Fibroblast of skin of abdomen (primary cell): ENCODE measurements at places on chromosomes 16 and 17.

- DNase-seq, result peak; percentile 86
Measured at GRCh38 chr17:37483311-37484039, 6.2 kb upstream of the DUSP14 start.

GRCh38 chr16:80231121-80231520 lies 309.7 kb upstream of the DYNLRB2 start:
- DNase-seq, result peak; percentile 9

- no peak for DNase-seq
Measured at GRCh38 chr16:11401161-11402050, 56.1 kb downstream of the RMI2 start.

DNA sequence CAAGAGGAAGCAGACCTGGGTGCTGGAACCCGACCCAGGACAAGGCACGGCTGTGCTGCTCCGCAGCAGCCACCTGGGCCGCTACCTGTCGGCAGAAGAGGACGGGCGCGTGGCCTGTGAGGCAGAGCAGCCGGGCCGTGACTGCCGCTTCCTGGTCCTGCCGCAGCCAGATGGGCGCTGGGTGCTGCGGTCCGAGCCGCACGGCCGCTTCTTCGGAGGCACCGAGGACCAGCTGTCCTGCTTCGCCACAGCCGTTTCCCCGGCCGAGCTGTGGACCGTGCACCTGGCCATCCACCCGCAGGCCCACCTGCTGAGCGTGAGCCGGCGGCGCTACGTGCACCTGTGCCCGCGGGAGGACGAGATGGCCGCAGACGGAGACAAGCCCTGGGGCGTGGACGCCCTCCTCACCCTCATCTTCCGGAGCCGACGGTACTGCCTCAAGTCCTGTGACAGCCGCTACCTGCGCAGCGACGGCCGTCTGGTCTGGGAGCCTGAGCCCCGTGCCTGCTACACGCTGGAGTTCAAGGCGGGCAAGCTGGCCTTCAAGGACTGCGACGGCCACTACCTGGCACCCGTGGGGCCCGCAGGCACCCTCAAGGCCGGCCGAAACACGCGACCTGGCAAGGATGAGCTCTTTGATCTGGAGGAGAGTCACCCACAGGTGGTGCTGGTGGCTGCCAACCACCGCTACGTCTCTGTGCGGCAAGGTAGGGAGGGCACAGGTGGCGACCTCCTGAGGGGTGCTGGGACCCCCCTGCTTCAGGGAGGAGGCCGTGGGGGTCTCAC lies 667 bp downstream of the FSCN2 start:
- DNase-seq, result no peak

- no peak for DNase-seq
Measured at GRCh38 chr16:61681673-61682072, 354.6 kb downstream of the CDH8 start.

GRCh38 chr16:70679671-70680494 lies 6.0 kb downstream of the MTSS2 start:
- DNase-seq, result peak; percentile 23

DNA sequence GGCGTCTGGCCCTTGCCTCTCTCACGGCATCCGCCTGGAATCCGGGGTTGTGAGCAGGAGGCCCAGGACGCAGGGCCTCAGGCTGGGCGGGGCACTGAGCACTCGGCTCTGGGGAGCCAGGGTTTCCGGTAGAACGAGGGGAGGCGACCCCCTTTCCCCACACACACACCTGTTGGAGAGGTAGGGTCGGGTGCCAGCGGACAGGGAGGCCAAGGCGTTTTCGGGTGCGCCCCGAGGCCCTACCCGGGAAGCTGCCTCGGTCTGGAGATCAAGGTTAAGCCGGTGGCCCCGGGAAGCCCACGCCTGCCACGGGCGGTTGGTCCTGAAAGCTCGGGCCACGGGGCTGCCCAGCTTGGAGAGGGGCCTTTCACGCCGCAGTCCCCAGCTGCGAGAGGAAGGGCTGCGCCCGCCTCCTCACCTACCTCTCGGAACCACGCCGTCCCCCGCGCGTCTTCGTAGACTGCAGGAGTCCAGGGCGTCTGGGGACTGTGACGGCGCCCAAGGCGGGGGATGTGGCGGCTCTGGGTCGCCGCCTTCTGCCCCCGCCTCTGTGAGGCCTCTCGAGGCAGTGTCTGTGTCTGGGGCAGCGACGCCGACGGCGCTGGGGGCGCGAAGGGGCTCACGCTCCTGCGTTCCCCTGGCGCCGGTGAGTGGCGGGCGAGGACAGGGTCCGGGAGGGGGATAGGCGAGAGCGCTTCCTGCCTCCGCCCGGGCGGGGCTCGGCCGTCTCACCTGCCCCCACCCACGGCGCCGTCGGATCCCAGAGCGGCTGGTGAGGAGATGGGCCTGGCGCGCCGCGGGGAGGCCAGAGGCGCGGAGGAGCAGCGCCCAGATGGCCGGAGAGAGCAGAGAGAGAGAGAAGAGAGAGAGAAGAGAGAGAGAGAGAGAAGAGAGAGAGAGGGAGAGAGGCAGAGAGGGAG lies 20.3 kb upstream of the HOXB9 start:
- DNase-seq, result no peak

DNA sequence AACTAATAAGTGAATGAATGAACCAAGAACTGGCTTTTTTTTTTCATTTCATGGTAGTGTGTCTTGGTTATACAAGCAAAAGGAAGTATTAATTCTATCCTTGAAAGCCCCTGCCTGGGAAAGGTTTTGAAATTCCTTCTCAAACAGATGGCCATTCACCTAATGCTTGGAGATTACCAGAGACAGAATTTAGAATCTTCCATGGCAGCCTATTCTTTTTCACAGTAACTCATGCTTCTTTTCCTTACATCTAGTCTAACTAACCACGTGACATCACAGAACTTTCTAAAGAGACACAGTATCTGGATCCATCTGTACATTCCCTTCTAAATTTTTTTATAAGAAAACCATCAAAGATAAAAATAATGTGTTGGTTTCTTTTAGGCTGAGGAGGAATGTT lies 151.6 kb downstream of the FTO start:
- DNase-seq, result peak; percentile 20

DNA sequence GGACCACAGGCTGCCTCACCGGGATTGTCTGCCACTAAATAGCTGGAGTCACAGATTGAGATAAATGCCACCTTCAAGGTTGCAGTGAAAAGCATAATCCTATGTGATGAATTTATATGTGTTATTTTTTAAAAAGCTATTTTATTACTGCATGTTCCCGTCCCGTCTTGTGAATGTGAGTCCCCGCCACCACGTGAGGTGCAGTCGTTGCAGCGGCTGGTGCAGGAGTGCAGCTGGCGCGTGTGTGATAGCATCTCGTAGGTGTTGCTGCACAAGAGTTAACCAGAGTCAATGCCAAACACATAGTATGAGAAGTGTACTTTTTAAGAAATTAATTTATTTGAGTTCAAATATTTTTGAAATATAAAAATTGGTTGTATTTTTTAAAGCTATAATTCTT lies 12.5 kb downstream of the SMCR8 start:
- no peak for DNase-seq

- no peak for DNase-seq
Measured at GRCh38 chr17:1532836-1533602, 16.6 kb upstream of the INPP5K start.

DNA sequence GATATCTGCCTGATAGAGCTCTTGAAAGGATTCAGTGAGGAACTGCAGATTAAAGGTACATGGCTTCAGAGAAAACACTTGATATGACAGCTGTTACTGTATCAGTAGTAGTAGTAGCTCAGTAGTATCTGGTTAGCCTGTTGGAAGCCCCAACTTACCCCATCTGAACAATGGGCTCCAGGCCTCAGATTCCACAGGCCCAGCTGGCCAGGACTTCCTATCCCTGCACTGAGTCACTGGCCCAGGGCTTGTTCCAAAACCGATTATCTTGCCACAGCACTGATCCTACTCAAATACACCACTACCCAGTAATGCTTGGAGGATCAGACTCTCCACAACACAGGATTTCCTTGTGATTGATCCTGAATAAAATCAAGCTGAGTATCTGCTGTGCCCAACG lies 32.6 kb downstream of the DCUN1D3 start:
- no peak for DNase-seq

- DNase-seq, result no peak
Measured at GRCh38 chr17:81821147-81821546, 11.9 kb downstream of the MCRIP1 start.

- DNase-seq, result peak; percentile 67
Measured at GRCh38 chr17:73304971-73305812, 6.6 kb downstream of the CDC42EP4 start.

DNA sequence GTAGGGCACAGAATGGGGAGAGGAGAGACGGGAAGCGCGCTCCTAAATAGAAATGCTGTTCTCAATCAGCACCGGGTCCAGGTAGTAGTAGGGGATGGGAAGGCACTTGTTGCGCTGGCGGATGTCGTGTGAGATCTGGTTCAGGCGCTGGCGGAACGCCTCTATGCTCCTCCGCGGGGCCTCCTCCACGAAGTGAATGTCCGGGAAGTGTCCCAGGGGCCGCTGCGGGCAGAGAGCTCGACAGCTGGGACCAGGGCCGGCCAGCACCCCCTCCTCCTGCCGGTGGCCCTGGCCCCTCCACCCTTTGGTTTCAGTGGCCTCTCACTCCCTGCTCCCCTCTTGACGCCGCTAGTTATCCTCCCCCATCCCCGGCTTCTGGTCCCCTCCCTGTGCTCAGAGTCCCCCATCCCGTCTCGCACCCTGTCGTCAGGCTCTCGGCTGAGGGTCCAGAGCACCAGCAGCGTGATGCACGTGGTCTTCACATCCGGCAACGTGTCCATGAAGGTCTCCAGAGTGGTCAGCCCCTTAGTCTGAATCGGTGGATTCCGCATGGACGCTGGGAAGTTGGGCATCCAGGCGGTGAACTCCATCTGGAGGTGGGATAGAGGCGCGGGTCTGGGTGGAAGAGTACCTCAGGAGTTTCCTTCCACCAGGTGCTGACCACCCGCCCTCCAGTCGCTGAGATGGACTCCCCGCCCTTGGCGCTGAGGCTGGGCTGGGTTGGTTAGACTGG lies 14.6 kb downstream of the ALOX12B start:
- no peak for DNase-seq

- no peak for DNase-seq
Measured at GRCh38 chr17:33109336-33110072, 117.9 kb downstream of the SPACA3 start.

DNA sequence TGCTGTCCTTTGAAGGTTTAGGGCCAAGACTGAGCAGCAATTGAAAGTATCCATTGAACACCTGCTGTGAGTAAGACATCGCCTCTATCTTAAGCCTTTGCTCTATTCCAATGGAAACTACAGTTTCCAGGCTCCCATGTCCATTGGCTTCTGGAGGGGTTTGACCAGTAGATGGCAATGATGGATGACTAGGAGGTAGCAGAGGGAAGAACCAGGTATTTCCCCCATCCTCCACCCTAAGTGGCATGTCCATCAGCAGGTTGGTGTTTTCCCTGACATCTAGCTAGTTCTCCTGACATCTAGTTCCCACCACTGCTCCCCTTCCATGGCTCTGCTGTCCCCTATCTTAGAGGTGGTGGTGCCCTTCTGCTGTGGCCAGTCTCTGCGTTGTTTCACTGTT lies 58.7 kb downstream of the CENPV start:
- no peak for DNase-seq

GRCh38 chr17:79026376-79027273 lies 2.7 kb downstream of the C1QTNF1 start:
- DNase-seq, result peak; percentile 70

DNA sequence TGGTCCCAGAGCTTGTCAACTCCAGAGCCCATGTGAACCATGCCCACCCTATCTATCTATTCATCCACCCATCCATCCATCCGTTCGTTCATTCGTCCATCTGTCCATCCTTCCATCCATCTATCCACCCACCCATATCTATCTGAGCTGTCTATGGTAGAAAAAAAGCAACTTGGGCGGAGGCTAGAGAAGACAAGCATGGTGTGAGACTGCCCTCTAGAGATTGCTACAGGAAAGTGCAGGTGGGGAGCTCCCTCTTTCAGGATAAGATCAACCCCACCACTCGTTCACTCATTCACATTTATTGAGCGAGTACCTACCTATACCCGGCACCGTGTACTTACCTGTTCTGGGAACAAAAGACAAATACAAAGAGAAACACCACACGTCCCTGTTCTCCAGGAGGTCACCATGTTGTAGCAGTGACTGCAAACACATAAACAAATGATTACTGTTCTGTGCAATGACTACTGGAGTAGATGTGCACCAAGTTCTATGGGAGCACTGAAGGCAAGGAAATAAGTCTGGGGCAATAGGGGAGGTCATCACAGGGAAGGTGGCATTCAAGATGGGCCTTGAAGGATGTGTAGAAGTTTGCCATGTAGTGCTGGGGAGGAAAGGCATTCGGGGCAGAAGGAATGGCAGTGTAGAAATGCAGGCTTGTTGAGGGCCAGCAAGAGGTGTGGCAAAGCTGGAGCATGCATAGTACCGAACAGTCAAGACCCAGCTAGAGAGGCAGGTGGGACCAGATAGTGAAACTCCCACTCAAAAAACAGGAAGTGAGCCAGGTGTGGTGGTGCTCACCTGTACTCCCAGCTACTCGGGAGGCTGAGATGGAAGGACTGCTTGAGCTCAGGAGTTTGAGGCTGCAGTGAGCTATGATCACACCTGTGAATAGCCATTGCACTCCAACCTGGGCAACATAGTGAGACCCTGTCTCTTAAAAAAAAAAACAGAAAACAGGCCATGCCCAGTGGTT lies 13.4 kb upstream of the ATP5MC1 start:
- peak; percentile 57 for DNase-seq

DNA sequence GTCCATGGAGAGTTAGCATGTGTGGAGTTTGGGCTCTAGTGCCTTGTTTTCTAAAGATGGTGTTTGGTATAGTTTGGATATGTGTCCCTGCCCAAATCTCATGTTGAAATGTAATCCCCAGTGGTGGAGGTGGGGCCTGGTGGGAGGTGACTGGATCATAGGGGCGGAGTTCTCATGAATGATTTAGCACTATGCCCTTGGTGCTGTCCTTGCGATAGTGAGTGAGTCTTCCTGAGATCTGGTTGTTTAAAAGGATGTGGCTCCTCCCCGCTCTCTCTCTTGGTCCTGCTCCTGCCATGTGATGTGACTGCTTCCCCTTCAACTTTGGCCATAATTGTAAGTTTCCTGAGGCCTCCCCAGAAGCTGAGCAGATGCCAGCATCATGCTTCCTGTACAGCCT lies 8.9 kb upstream of the ZNF19 start:
- no peak for DNase-seq

DNA sequence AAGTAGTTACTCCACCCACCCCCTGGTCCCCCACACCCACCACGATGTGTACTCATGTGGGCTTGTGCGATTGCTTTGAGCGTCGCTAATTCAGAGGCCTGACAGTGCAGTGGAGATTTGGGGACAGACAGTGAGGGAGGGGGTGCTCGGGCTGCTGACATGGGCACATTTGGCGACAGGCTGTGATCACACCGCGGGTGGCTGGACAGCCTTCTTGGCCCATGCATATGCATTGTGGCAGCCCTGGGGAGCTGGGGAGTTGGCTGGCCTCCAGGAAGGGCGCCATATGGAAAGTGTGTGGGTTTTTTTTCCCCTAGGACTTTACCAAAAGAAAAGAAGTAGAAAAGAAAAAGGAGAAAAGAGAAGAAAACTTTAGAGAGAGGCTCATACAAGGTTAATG lies 275.5 kb upstream of the N4BP1 start:
- DNase-seq, result no peak

- DNase-seq, result no peak
Measured at GRCh38 chr17:7084088-7084487, 4.0 kb upstream of the CLEC10A start.

DNA sequence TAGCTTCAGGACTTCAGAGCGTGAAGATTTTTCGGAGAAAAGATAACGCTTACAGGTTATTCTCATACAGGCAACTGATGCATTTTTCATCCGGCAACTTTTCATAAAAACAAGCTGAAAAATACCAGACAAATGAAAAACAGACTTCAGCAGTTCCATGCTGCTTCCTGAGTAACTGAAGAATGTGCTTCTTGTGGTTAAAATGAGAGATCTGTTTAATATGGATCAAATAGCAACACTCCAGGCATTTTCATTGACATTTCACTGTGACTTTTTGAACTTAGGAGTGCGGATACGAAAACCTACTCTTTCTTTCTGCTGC lies 705 bp upstream of the PITPNC1 start:
- DNase-seq, result peak; percentile 83
